Activated T-helper 17 cell treated with anti-CD3 and anti-CD28 coated beads, Interleukin-2, amount 50 U/mL, for 72 hours (primary cell): ENCODE measurements at places on chromosomes 7 and 10.

DNA sequence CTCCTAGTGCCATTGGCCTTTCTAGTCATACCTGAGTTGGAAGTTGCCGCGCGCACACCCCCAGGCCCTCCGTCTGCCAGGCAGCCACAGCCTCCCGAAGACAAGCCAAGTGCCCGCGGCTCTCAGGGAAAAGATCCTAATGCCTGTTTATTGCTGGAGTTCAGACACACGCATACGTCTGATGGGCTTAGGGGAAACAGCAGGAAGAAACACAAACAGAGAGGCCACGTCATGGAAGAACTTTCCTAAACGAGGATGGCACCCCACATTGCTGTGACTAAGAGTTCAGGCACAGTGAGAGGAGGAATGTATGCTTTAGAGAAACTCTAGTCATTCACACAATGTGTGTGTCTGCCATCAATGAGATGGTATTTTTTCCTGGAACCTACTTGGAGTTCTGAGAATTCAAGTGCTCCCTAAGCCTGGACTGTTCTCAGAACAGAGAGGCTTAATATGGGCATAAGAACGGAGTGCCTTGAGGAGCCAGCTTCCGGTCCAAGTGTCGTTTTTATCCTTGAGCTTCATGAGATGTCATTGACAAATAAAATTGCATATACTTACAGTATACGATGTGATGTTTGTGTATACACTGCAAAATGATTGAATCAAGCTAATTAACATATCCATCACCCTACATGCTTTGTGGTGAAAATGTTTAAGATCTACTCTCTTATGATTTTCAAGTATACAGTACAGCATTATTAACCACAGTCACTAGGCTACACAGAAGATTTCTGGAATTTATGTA is 11.6 kb upstream of the RBP3 start:
- ATAC-seq, result no peak

DNA sequence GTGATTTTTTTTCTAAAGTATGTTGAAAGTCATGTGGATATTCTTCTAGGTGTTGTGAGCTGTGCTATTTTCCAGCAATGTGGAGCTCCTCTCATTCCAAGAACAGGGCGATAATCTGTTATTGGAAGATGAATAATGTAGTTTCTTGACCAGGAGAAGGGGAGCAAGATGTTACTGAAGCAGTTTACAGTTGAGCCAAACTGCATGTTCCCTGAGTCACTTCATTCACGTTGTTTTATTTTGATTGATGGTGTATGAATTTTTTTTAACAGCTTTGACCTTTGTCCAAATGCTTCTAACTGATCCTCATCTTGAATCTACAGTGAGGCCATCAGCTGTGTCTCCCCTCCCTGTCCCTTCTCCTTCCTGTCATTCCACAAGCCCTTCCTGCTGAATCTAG is 277.1 kb upstream of the KLF6 start:
- ATAC-seq, result no peak

DNA sequence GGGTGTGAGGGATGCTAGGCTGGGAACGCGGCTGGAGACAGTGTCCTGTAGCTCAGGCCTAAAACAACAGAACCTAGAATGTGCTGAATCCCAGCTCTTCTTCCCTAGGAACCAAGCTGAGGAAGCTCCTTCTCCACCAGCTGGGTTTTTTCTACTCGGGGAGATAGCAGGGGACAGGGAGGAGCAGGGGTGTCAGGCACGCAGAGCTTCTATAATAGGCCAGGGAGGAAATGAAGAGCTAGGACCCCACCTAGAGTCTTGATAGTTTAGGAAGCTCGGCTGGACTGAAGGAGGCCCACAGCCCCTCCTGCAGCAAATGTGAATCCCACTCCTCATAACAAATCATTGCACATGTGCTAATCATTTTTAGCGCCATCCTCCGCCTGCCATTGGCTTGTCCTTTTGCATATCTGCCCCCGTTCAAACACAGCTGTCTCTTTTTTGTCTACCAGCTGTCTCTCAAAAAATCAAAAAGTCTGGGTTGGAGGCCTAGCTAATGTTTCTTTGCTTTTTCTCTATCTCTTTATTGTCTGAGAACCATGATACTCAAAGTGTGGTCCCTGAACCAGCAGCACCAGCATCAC is 24.1 kb upstream of the FAM180A start:
- ATAC-seq, result no peak

GRCh38 chr7:100562195-100563099 is 11.3 kb downstream of the SAP25 start:
- ATAC-seq, result no peak

GRCh38 chr10:52212062-52212461 is 102.0 kb upstream of the DKK1 start:
- no peak for ATAC-seq

GRCh38 chr10:90800232-90800796 is 57.5 kb downstream of the HTR7 start:
- no peak for ATAC-seq

- ATAC-seq, result no peak
These were observed 99.6 kb upstream of the PCDH15 start for GRCh38 chr10:54900584-54900983.

DNA sequence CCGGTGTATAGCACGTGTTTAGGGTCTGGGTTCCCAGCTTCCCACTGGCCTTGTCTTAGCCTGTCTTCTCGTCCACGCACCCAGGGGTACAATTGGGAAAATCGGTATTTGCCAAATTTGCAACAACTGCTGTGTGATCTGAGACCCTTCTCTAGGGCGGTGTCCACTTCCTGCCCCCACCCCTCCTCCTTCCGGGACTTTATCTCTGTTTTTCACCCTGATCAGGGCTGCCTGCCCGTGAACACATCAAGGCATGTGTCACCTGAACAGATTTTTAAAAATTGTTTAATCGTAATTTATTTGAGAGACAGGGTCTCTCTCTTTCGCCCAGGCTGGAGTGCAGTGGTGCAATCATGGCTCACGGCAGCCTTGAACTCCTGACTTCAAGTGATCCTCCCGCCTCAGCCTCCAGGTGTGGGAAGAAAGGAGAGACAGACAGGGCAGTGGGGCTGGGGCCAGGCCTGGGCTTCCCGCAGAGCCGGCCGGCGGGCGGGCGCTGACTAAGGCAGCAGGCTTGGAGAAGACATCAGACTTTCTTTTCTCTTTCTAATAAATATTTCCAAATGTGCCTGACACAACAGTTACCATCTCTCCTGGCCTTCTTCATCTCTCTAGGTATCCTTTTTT is 27.5 kb downstream of the ELFN1 start:
- no peak for ATAC-seq

DNA sequence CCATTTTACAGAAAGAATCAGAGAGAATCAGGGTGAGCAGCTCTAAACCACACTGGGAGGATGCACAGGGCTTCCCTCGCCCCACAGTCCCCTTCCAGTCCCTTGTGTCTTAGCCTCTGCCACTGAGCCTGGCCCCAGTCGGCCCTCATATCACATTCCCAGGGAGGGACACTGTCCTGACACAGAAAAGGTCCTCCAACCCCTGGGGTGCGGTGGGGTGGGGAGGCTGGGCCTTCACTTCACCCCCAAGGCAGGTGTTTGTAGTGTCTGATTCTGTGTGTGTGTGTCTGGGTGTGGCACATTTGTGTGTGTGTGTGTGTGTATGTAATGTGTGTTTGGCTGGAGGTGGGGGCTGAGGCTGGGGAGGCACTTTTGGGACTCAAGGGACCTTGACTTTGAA is 1.8 kb upstream of the KCP start:
- no peak for ATAC-seq
